ENCODE measurements at places on chromosomes 2 and 18. TPM values are rescaled to one million over a fixed set of nuclear protein-coding genes. Genes with fewer than 3 reads are reported as not detected.

DNA sequence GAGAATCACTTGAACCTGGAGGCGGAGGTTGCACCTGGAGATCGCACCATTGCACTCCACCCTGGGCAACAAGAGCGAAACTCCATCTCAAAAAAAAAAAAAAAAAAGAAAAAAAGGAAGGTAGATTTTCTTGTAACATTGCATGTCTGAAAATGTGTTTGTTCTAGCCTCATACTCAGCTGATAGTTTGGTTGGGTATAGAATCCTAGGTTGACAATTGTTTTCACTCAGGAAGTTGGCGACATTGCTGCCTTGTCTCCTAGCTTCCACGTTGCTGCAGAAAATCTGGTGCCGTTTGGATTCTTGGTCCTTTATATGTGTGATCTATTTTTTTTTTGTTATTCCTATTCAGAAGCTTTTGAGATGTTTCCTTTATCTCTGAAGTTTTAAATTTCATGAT is 4.7 kb downstream of the ING5 start:
- DNase-seq = no peak

NR4A2 gene
- total RNA-seq = 0.17 TPM

DNA sequence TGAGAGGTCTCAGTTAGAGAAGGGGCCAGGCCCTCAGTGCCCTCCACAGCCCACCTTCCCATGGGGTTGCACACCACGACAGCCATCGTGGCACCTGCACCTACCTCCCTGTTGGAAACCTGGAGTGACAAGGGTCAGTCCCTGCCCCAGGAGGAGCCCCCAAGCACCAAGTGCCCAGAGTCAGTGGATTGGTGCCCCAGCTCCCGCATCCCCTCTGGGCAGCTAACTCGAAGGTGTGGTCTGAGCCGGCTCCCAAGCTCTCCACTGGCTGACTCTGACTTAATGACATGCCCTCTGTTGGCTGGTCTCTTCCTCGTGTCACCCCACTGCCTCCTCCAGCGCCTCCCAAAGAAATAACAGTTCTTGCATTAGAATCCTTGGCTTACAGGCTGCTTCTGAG is 116.4 kb downstream of the NDUFA10 start:
- DNase-seq = no peak

GRCh38 chr2:217444509-217444908 is 558.3 kb downstream of the TNS1 start:
- DNase-seq = no peak

CPO gene
- total RNA-seq = under 0.01 TPM

ZSWIM2 gene
- under 0.01 TPM for total RNA-seq

SCYGR4 gene
- total RNA-seq = not detected

GRCh38 chr18:48800466-48800865 is 150.3 kb downstream of the SMAD7 start:
- no peak for DNase-seq

GRCh38 chr2:234823877-234824376 is 127.9 kb upstream of the SH3BP4 start:
- peak; percentile 99 for DNase-seq

- DNase-seq = no peak
Observed at GRCh38 chr2:73536133-73536840, 105.9 kb downstream of the NAT8 start.

DNA sequence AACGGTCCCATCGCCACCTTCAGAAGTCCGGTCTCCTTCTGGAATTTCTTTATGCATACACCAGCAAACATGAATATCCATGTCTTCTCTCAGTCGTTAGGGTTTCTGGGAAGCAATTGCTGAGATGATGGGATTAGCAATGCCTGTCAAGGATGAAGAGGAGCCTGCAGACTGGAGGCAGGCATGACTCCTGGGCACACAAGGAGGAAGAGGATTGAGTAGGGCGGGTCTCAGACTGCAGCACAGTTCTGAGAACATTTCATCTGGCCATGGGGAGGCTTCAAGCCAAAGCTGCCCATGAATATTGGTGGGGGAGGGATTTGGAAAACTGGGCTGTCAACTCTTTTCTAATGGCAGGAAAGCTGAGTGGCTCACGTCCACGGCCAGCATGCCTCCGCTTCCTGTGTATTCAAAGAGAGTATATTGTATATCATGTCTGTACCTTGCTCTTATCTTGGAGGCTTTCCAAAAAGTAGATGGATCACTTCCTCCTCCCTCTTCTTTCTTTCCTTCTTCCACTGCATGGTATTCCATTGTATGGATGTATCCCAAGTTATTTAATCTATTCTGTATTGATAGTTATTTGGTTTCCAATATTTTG is 24.5 kb downstream of the MC2R start:
- DNase-seq = no peak

GBX2 gene
- total RNA-seq = not detected

DNA sequence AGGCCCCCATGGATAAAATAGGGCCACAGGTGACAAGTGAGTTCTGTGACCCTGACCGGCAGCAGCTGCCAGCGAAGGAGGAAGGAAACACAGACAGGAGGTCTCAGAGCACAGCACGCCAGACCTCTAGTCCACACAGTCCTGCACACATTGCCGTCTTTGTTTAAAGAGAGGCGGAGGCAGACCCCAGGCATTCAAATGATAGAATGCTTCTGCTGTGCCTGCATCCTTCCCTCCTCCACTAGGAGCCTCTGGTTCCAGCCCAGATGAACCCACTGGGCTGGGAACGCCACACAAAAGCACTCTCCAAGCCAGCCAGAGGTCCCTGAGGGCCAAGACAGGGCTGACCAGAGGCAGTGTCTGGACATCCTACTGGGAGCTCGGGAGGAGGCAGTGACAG is 118.7 kb downstream of the KLHL29 start:
- DNase-seq = no peak

FASTKD2 gene
- 37.8 TPM for total RNA-seq

- peak; percentile 70 for DNase-seq
Observed at GRCh38 chr2:30511122-30512083, 64.4 kb downstream of the LCLAT1 start.

DNA sequence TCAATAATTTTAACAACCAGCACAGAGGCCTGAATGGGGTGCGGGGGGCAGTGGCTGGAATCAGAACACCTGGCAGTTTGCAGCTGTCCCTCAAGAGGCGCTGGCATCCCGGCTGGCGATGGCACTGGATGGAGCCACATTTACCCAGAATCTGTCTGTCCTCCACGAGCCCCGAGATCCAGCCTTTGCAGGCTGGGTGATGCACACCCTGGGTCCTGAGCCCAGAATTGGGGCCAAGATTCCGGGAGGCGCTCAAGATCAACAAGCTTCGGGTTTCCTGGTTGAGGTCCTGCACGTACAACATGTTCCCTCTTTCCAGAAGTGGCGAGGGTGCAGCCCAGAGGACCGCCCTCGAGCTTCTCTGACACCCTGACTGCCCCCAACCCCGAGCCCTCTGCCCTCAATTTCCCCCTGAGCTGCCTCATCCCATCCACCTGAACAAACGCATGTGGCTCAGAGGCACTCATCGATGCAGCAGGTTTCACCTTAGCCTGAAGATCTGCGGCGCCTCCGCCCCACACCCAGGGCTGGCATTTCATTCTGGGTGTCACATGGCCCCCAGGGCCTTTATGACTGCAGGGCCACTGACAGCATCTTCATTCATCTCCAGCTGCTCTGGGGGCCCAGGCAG is 97.5 kb downstream of the TFCP2L1 start:
- DNase-seq = no peak

PECR gene
- 22.6 TPM for total RNA-seq

DNA sequence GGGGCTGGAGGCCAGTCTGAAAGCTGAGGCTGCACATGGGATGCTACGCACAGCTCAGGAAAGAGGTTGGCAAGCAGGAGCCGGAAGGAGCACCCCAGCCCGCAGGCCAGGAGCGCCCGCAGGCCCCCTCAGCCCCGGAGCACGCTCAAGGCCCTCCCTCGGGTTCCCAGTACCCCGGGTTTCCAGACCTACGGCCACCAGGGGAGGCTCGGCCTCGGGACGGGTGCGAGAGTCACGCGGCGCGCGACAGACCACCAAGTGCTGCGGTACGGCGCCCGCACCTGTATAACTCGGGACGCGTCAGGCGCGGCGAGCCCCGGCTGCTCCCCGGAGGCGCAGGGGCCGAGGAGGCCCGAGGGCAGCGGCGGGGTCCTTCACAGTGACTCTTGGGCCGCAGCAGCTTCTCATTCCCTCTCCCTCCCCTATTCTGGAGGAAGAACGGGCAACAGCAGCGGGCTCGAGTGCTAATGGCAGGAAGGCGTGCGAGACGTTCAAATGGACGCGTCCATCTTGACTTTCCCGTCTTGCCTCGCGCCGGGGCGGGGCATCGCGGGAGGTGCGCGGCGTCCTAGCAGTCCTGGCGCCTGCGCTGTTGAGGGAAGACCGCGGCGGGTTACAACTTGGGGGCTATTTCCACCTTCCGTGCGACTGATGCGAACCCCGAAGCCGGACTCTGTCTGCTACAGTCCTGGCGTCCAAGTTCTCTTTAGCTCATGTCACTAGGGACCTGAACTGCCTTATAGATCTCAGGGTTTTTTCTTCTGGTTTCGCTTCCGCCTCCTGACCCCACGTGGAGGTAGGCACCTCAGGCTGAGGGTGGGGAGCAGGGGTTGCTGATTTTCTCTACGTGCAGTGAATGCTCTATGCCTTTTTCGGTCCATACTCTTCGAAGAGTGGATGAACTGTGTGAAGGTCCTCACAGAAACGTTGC is at the start of gene ANAPC1:
Gene ANAPC1 (minus strand): TSS at position 533 of the 931 bp plus-strand sequence. CDS start 3,368 bp downstream, outside the sequence.
- DNase-seq = peak; percentile 65

ZAP70 gene
- not detected for total RNA-seq

DLX1 gene
- not detected for total RNA-seq

MYOM1 gene
- total RNA-seq = 0.26 TPM

DPP4 gene
- 297 TPM for total RNA-seq

DNA sequence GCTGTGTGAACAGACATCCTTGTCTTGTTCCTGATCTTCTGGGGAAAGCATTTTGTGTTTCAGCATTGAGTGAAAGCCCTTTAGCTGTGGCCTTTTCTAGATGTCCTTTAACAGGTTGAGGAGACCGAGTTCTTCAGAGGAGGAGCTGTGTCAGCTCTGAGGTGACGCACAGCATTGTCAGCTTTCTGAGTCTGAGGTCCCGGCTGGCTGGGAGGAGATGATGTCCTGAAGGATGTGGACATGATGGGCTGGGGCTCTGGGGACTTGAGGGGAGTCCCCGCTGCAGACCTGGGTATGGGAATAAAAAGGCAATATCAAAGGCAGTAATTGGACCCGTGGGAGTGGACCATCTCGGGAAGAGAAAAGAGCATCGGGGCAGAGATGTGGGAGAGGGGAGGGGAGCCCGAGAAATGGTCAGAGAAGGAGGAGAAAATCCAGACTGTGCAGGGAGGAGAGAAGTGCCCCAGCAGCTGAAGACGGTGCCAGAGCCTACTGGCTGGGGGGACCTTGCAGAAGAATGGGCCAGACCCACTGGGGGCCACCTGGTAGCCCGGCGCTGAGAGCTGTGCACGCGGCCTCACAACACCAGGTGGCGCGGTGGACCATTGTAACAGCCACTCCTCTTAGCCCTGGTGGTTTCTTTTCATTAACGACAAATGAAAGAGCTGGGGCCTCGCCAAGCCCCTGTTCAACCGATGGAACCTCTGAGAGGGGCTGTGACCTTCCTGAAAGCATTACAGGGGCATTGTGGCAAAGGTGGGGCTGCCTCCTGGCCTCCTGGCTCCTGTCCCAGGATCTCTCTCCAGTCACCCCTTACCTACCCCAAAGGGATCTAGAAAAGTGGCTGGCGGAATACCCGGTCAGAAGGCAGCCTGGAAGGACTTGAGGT is 61.6 kb downstream of the ST3GAL5 start:
- DNase-seq = peak; percentile 43

GRCh38 chr2:208013285-208014178 is 11.8 kb downstream of the PLEKHM3 start:
- peak; percentile 72 for DNase-seq

DNA sequence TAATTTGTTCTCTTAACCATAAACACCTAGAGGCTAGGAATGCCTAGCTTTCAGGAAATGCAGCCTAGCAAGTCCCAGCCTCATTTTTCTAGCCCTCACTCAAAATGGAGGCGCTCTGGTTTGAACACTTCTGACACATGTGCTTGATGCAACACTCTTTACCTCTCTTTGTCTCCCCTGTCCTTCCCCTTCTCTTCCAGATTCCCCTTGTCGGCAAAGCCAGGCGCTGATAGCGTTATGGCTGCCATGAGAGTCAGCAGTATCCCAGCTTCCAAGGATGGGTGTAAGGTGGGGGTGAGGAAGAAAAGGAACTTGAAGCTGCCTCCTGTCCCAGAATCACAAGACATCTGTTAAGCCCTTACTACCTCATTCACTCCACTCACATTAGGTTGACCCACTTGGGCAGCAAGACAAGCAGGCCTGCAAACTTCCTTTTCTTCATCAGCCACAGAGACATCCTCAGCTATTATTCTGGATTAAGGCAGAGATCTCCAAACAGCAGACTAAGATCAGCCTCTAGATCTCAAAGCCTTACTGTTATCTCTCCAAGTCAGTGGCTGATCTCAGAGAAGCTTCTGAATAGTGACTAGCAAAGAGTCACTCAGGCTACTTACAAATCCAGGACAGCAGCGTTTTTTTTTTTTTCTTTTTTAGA is 1.9 kb upstream of the ST3GAL5 start:
- no peak for DNase-seq

DNA sequence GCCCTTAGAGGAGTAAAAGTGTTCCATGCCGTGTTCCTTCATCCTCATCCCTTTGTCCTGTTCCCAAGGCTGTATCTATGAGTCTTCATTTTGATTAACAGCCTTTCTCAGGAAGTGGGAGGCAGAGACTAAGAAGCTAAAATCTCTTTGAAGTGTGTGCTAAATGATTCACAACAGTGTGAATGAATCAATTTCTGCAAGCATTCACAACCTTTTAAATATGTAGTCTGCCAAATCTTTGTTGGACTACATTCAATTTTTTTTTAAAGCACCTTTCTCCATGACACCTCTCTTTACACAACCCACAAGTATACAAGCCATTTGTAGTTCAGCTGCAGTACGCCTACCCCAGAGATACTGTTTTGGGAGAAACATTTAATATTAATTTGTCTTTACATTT is 408.6 kb upstream of the FANCL start:
- DNase-seq = no peak

ASAP2 gene
- total RNA-seq = 16.4 TPM

- peak; percentile 36 for DNase-seq
Observed at GRCh38 chr2:236748801-236749200, 179.2 kb downstream of the ACKR3 start.

- DNase-seq = no peak
Observed at GRCh38 chr18:7839548-7839947, 272.4 kb downstream of the PTPRM start.

- peak; percentile 4 for DNase-seq
Observed at GRCh38 chr2:118750959-118751565, 96.4 kb downstream of the EN1 start.
